Naive thymus-derived CD8-positive, alpha-beta T cell (primary cell): ENCODE measurements at places on chromosomes 7 and 10.
A peak's percentile ranks its signal among the peaks of the same experiment; 100 is the strongest.

- DNase-seq = no peak
These were observed 13.4 kb upstream of the FIS1 start for GRCh38 chr7:101258243-101258731.

DNA sequence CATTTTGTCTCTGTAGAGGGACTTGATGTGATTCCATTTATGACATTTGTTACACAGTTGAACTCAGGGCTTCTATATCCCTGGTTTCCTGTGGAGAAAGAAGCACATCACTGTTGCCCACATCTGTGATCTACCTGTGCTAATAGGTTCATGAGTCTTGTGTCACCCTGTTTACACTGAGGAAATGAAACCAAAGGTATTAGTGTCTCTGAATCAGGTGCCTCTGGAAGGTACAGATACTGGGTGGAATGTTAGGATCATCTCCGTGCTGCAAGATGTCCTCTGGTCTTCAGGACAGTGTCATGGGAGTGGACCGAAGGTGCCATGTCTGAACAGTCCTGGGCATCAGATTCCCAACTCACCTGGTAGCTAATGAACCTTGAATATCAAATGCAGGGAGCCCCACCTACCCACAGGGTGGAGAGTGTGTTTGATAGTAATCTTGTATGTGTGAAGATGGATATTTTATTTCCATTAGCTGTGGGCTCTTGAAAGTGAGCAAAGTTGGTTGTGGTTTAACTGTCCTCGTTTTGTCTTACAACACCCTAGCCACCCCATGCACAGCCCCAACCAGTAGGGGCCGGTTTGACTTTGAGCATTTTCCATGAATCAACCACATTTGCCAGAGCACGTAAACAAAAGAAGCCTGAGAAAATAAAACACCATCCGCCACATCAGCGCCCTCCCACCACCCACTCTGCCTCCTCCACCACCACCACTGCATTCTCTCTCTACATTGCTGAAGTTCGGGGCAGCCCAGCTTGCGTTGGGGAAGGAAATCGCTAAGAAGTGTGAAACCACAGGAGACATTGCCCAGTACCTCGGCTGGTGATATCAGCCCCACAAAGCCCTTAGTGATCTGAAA, 40.7 kb downstream of the TARP start:
- peak; percentile 13 for DNase-seq

- no peak for DNase-seq
These were observed 221.2 kb downstream of the FAM107B start for GRCh38 chr10:14553448-14553847.

DNA sequence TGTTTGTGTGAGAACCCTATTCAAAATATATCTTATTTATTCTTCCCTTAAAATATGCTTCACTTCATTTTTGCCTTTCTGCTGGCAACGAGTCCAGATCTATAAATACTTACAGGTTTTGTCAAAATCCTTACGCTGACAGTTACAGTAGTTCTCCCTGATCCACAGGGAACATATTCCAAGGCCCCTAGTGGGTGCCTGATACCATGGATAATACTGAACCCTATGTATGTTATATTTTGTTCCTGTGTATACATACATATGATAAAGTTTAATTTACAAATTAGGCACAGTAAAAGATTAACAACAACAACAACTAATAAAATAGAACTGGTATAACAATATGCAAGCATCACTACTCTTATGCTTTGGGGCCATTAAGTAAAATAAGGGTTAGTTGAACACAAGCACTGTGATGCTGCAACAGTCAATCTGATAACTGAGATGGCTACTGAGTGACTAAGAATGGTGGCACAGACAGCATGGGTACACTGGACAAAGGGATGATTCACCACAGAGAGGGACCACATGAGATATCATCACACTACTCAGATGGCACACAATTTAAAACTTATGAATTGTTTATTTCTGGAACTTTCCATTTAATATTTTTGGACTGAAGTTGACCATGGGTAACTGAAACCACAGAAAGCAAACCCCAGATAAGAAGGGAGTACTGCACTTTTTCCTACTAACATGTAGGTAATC, 29.4 kb upstream of the PCGF5 start:
- DNase-seq = no peak

DNA sequence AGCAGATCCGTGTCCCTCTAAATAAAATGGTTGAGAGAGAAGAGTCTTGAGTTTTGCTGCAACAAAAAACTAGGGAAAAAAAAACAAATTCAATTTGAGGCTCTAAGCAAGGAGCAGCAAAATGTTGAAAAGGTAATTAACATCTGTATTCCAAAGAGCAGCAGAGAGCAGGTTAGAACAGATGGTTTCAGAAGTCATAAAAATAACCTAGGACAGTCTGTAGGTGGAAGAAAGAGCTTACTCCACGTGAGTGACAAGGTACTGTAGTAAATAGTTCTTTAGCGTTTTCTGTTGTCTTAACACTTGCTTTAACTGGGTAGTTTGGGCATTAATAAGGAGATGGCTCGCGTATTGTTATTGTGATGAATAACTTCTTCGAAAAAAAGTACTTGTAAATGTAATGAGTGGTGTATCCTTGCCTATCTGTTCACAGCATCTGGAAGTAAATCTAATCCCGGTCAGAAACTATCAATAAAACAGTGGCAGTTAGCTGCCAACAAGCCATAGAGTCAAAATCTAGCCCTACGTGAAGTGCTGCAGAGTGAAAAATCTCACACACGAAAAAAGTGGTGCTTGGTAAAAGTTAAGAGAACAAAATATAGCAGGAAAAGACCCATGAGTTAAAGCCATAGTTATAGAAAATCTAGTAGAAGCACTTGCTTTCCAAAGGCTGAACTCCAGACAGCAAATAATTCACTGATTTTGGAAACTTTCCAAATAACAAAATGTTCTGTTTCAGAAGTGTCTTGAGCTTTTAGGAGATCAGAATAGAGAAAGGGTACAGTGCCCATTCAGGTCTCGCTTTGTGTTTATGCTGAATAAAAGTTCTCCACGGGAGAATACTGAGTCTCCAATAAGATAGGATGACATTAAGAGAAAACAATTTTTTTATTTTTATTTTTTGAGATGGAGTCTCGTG, 49.3 kb upstream of the PARD3 start:
- DNase-seq = no peak

- DNase-seq = no peak
These were observed 12.2 kb downstream of the EPHB6 start for GRCh38 chr7:142867097-142867378.

DNA sequence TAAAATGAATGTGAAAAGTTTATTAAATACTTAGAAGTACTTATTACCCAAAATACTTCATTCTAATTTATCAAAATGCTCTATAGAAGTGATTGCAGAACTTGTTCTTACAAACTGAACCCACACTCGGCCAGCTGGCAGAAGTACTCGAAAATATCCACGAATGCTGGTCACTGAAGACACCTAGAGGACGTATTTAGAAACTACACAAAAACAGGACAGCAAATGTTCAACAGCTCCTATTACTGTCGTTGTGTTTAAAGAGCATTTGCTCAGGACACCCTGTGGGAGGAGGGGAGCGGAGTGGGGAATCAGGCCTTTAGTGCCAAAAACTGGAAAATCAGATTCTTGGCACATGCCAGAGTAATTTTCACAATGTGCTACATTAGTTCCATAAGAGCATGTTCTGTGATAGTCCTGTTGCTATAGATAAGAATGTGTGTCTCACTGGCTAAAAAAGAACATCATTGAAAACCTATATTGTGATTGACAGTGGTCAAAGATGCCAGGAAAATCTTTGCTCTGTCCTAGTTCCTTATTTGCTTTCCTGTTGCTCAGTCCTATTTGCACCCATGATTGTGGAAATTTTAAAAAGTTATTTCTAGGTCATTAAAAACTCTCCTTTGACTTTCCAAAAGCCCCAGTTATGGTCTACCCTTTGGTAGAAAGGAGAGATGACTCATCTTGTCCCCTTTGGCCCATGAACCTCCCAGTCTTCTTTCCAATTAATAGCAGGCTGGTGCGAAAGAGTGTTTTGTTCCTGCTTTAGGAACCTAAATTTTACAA, 49.0 kb upstream of the NRBF2 start:
- DNase-seq = peak; percentile 62

GRCh38 chr10:109998513-109998912, 9.3 kb upstream of the ADD3 start:
- no peak for DNase-seq

- no peak for DNase-seq
These were observed 115.0 kb downstream of the FAM107B start for GRCh38 chr10:14659626-14660196.

GRCh38 chr7:8017423-8017822, 48.8 kb downstream of the GLCCI1 start:
- DNase-seq = no peak

- DNase-seq = no peak
These were observed 3.4 kb downstream of the GPR15LG start for GRCh38 chr10:84176836-84177474.

GRCh38 chr10:126223512-126224067, 164.7 kb downstream of the ADAM12 start:
- DNase-seq = no peak

GRCh38 chr7:2049111-2049781, 183.5 kb downstream of the MAD1L1 start:
- no peak for DNase-seq

DNA sequence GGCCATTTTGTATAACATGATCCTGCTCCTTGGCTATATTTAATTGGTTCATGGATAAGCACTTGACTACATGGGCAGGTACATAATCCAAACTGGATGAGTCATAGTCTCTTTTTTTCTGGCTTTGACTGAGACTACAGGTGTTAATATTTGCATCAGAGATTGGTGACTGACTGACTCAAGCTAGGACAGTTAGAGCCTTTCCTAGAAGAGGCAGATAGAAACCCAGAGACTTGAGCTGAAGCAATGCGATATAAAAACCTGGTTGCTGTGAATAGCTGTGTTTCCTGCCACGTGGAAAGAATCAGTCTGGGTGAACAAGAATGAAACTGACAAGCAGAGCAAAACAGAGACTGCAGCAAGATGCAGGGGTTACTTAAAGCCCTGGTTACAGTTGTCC, 81.0 kb downstream of the SAMD9 start:
- no peak for DNase-seq

DNA sequence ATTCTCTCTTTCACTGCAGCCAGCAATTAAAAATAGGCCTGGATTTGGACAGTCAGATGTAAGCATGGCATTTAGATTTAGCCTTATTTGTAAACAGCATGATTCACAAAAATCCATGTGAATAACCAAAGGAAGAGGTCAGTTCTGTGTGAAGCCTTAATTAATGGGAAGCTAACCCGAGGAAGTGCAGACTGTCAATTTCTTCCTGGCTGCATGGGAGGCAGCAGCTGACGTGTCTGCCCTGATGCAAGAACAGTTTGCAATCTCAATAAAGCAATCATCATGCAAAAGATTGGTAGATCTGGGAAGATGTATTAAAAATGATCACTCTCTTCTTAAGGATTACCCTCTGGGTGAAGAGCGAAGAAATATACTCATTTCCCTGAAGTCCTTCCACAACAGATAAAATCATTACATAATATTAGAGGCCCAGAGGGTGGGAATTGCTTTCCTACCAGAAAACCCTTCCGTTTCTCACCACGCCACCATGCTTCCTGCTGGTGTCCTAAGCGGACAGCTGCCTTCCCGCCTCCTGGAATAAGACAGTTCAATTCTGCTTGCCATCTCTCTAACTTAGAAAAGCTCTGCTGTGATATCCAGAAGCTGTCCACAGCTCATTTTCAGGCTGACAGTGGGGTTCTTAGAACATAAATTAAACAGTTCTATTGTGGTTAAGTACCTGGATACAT, 526.7 kb upstream of the NRP1 start:
- no peak for DNase-seq

DNA sequence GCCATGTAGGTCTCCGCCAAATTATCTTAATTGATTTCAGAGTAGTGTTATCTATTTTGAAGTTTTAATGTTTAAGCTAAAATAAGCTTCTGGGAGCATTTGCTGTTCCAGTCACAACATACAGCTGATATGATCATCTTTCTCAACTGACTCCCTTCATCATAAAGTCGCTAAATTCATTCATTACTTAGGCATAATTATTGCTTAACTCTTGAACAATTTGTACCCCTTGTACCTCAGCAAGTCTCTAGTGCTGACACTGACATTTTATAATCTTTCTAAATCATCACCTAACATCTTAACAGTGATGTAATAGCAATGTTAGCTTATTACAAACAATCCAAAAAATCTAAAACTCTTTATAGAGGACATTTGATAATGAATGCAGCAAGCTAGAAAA, 54.3 kb upstream of the WNT16 start:
- DNase-seq = no peak
